ENCODE measurements at places on chromosomes 5 and 9.

GRCh38 chr5:159310511-159310910 lies 19.8 kb downstream of the IL12B start:
- no peak for DNase-seq

DNA sequence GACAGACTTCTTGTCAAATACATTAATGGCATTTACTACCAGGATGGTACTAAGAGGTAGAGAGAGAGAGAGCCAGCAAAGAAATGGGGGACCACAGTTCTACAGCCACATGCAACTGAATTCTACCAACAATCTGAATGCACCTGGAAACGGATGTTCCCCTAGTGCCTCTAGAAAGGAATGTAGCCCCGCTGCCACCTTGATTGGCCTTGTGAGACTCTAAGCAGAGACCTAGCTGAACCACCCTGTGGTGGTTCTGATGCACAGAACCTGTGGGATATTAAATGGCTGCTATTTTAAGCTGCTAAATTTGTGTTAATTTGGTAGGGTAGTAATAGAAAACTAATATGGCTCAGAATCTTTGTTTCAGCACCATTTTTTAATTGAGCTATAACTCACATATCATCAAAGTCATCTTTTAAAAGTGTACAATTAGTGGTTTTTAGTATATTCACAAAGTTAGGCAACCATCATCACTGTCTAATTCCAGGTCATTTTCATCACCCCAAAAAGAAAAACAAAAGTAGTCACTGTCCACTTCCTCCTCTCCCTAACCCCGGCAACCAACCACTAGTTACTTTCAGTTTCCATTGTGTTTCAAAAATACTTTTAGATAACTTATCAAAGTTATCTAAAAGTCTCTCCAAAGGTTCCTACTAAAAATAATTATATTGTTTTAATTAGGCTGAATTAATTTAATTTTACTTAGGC lies 51.7 kb downstream of the CPLANE1 start:
- DNase-seq: no peak

DNA sequence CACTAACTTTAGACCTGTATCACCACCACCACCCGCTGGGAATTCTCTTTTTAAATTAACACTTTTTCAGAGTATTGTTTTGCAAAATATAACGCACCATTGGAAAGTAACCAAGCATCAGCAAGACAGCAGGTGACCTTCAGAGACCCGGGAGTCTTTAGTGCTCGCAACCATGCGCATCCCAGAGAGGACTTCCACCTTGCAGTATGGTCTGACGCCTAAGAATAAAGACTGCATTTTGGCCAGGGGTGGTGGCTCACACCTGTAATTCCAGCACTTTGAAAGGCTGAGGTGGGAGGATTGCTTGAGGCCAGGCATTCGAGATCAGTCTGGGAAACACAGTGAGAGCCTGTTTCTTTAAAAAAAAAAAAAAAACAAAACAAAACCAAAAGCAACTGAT lies 113.8 kb downstream of the MED27 start:
- DNase-seq: no peak

- no peak for DNase-seq
Measured at GRCh38 chr9:87615547-87616148, 110.3 kb upstream of the CTSL start.

DNA sequence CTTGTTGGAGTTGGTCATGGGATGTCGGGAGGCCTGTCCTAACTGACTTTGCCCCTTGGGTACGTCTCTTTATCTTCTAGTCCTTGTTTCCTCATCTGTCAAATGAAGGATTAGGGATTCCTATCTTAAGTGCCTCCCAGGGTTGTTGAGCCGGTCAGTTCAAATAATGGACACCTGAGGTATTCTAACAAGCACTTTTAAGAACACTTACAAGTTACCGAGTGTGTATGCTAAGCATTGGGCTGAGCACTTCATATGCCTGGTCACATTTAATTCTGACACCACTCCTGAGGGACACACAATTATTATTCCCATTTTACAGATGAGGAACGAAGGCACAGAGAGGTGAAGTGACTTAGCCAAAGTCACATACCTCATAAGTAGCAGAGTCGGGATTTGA lies 37.1 kb downstream of the CAMK2A start:
- no peak for DNase-seq

- no peak for DNase-seq
Measured at GRCh38 chr5:154078272-154078671, 39.5 kb downstream of the MFAP3 start.

- no peak for DNase-seq
Measured at GRCh38 chr9:127384901-127385300, 12.1 kb upstream of the SLC2A8 start.

- DNase-seq: no peak
Measured at GRCh38 chr9:122040561-122041242, 52.4 kb downstream of the TTLL11 start.

GRCh38 chr5:18967637-18968036 lies 1020.4 kb downstream of the CDH18 start:
- no peak for DNase-seq

GRCh38 chr5:76836585-76836984 lies 13.2 kb upstream of the S100Z start:
- DNase-seq: no peak

- DNase-seq: no peak
Measured at GRCh38 chr9:117672369-117672768, 31.8 kb upstream of the TLR4 start.

DNA sequence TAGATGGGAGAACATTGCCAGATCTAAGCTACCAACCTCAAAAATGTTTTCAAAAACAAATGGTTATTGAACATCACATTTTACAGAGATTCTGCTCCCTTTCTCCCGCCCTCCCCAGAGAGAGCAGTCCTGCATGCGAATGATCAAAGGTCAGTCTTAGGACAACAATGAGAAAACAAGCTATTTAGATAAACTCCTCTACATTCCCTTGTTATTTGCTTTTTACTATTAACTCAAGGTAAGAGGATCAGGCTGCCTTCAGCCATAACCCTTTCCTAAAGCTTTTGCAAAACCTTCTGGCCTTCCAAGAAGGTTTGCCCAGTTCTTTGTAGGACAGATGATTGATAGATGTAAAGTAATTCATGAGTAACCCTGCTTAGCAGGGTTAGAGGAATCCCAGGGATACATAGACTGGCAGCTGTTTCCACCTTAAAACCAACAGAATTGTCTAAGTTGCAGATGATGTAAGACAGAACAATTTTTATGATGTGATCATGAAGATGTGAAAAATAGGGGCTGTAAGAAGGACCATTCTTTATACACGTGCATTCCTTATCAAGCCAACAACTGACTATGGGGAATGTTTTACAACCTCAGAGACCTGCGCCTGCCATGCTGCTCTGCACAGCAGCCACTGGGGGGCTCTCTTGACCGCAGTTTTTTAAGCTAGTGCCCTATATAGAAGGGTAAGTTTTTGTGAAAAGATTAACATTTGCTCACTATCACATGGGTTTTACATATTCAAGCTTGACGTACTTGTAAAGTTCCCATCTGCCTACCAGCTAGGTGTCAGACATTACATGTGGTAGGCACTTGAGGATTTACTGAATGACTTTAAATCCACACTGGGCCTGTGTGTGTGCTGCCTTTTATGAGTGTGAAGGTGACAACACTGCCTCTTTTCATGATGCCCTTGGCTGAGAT lies 2.3 kb upstream of the ZNF782 start:
- peak; percentile 30 for DNase-seq

GRCh38 chr9:109771087-109771486 lies 8.9 kb upstream of the PALM2AKAP2 start:
- DNase-seq: no peak
